Stimulated activated CD8-positive, alpha-beta memory T cell treated with anti-CD3 and anti-CD28 coated beads, Interleukin-4, amount 100 ng/mL, for 24 hours (primary cell): ENCODE measurements at places on chromosomes 1 and 21.

GRCh38 chr1:238196516-238196915 is 305.8 kb upstream of the ZP4 start:
- no peak for DNase-seq

GRCh38 chr1:53541761-53542550 is 82.8 kb downstream of the DMRTB1 start:
- no peak for DNase-seq

DNA sequence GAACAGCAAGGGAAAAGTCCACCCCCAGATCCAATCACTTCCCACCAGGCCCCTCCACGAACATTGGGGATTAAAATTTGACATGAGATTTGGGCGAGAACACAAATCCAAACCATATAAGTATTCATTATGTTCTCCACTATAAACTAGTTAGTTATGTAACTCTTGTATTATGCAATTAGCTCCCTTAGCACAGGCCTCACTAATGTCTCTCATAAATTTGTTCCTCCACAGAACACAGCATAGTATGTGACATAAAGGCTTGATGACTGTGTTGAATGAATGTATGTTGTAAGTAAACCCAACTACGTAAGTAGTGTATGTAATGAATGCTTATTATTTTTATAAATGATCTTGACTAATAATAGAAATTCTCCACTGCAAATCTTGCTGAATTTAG is 223.3 kb upstream of the ZRANB2 start:
- DNase-seq: no peak

DNA sequence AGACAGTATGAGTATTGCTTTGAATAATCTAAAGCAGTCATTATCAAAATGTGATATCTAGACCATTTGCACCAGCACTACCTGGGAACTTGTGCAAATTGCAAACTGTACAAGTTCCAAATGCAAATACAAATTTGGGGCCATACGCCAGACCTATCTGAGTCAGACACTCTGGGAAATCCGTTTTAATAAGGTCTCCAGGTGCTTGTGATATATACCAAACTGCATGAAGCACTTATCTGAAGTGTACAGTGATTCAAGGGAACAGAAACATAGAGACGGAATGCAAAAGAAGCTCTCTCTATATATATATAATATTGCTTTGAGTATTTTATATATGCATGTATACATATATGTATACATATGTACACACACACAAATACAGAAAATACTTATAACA is 36.2 kb upstream of the ASPM start:
- no peak for DNase-seq

GRCh38 chr1:181391301-181391900 is 91.9 kb upstream of the CACNA1E start:
- no peak for DNase-seq
